ENCODE measurements at places on chromosomes 16 and 17.
A peak's percentile ranks its signal among the peaks of the same experiment; 100 is the strongest.

GRCh38 chr16:2811703-2812471 is 5.2 kb upstream of the PRSS21 start:
- DNase-seq: no peak

- peak; percentile 94 for DNase-seq
These were observed 4.3 kb downstream of the SDK2 start for GRCh38 chr17:73639932-73640331.

GRCh38 chr16:89705006-89705405 is 3.5 kb upstream of the SPATA2L start:
- no peak for DNase-seq

DNA sequence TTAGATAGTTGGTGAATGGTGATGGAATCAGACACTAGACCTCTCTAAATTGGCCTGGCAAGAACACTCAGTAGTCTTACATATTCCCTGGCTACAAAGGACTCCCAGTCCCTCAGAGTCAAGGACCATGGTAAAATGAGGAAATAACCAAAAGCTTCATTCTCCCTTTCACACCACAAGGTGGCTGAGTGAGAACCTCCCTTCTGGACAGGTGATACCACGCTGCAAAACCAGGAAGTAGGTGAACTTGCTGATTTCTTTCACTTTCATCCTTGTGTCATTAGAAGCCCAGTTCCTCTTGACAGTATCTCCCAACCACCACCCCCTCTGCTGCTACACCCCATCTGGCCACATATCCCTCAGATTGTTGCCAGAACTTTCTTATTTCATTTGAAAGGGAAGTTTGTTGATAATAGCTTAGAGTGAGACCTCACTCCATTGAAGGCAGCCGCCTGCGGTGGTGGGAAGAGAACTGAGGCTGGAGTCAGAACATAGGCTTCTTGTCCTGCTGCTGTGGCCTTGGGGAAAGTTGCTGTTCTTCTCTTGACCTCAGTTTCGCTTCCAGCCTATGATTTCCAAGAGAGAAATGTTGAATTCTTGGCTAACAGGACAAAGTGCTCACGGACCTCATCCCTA is 290.6 kb upstream of the CCL2 start:
- no peak for DNase-seq

GRCh38 chr16:79257953-79258490 is 342.5 kb downstream of the MAF start:
- no peak for DNase-seq

- peak; percentile 67 for DNase-seq
These were observed 230.0 kb downstream of the NTN1 start for GRCh38 chr17:9251273-9251672.

- no peak for DNase-seq
These were observed 76.9 kb downstream of the RAI1 start for GRCh38 chr17:17757956-17758845.

- peak; percentile 52 for DNase-seq
These were observed 27.3 kb downstream of the SLFN11 start for GRCh38 chr17:35345926-35346771.

DNA sequence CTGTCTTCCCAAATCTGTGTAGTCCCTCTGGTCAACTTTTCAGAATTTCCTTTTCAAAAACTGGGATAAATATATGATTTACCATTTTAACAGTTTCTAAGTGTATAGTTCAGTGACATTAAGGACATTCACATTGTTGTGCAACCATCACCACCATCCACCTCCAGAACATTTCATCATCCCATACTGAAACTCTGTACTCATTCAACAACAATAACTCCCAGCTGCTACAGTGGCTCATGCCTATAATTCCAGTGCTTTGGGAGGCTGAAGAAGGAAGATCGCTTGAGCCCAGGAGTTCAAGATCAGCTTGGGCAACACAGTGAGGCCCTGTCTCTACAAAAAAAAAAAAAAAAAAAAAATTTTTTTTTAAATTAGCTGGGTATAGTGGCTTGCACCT is 131.0 kb downstream of the AATF start:
- DNase-seq: no peak

DNA sequence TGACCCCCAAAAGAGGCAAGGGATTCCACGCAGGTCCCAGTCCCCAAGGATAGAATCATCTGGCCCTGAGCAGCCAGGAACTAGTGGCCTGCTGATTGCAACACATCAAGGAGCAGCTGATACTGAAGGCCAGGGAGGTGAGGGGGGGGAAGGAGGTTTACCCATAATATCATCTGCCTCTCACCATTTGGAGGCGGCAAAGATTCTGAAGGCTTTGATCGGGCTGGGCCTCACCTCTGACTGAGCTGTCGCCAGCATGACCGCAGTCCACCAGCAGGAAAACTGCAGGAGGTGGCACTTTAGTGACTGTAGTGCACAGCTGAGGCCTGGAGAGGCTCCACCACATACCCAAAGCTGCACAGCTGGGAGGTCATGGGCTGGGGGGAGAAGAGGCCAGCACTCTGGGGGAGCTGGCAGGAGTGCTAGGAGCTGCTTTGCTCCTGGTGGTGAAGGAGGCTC is 20.5 kb upstream of the ITGA3 start:
- DNase-seq: peak; percentile 62

DNA sequence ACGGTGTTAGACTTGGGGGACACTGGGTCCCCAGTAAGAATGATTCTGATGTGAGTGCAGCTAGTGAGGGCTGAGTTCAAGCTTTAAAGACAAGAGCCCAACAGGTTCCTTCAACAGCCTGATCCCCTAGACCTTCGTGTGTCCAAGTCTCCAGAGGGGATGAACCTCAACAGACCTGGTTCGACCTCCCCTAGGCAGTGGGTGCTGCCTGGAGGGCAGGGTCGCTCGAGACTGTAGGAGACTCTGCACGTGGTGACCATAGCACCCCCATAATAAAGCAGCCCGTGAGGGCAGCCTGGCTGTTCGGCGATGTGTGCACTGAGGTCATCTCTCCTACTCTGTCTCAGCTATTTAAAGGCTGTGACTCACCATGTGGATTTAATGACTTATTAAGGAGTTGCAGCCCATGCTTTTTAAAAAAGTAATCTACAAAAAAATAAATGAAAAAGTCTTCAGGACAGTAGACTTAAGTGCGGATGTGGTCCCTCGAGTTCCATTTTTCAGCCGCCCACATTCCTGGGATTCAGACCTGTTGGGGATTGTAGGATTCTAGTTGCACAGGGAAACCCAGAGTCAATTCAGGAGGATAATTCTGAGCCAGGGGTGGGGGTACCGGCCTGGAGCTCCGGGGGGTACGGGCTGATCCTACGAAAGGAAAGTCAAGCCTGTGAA is 23.4 kb upstream of the METRNL start:
- DNase-seq: no peak

DNA sequence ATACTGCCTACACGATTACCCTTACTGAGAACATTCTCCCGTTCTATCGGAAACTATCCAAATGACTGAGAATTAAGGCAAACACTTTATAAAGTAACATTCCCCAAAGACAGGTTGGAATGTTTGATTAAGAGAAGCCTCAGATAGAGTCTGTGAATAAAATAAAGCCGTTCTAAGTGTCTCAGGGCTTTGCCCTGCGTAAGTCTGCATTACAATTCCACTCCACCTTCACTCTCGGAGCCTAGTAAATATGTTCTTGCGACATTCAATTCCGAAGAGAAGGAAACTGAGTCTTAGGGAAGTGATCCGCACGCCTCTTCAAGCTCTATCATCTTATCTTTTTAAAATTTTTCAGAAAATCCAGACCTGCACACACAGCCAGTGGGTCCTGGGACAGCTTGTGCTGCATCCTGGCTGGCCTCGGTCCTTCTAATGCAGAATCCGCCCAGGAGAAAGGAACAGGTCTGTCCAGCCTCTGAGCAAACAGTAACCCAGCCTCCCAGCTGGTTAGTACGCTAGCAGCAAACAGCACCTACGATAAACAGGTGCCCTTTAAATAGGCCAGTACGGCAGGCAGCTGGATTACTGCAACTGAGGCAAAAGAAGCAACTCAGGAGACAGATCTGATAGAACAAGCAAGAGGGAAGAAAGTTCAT is 254.1 kb upstream of the IRX3 start:
- peak; percentile 16 for DNase-seq

DNA sequence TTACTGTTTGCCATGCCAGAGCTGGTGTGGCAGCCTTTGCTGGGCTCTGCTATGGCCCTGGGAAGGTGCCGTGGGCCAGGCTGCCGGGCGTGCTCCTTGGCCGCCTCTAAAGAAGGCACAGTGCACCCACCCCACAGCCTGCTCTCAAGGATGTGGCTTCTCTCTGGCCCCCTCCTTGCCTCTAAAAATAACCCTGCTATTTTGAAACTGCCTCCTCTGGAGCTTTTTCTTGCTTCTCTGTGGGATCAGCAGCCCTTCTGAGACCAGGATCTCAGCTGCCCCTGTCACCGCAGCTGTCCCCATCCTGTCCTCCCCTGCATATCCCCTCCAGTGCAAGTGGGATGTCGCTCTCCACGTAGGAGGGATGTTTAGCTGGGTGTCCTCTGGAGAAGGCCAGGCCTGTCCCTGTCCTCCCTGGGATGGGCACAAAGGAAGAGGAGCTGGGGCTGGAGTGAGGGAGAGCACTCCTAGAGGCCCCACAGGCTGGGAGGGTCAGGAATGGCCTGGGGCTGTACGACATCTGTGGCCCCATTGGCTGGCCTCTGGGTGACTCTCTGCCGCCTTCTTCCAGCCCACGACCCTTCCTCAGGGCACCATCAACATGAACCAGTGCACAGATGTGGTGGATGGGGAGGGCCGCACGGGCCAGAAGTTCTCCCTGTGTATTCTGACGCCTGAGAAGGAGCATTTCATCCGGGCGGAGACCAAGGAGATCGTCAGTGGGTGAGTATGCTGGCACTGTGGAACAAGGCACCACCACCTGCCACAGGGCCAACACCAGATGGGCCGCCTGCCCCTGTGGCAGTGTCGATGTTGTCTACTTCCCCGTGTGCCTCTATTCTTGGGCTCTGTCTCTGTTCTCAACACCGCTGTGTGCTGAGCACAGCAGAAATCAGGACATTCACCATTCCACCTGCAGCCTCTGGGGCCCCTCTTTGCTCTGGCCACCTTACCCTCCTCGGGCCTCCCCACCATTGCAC is 79.7 kb downstream of the PLD6 start:
- DNase-seq: no peak

- no peak for DNase-seq
These were observed 8.1 kb downstream of the TMEM204 start for GRCh38 chr16:1541293-1542165.

DNA sequence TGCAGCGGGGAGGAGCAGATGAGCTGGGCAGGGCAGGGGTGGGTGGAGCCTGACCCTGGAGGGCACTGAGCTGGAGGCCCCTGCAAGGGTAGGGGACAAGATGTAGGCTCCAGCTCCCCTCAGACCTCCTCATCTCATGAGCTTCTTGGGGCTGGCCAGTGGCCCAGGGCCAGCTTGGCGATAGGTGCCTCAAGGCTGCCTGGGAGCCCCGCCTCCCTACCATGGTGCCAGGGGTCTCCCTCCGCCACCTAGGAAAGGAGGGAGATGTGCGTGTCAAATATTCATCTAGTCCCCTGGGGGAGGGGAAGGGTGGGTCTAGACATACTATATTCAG is 3.9 kb downstream of the HIRIP3 start:
- DNase-seq: no peak

GRCh38 chr16:65876056-65876408 is 490.5 kb upstream of the CDH5 start:
- DNase-seq: peak; percentile 67

GRCh38 chr17:65065906-65066305 is 9.4 kb upstream of the GNA13 start:
- DNase-seq: no peak

DNA sequence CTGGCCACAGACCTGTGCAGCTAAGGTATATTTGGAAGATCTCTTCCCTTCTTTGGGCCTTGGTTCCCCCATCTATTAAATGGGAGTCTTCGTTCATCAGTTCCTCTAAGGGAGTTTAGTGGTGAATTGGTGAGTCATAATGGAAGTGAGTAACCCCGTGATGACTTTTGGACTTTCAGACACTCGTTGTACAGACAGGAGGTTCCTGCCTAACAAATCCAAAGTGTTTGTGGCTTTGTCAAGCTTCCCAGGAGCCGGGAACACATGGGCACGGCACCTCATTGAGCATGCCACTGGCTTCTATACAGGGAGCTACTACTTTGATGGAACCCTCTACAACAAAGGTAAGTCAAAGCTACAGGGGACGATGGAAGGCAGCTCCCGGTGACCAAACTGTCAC is 40.4 kb downstream of the WSCD1 start:
- no peak for DNase-seq

GRCh38 chr17:45747911-45748310 is 36.2 kb upstream of the CRHR1 start:
- no peak for DNase-seq

DNA sequence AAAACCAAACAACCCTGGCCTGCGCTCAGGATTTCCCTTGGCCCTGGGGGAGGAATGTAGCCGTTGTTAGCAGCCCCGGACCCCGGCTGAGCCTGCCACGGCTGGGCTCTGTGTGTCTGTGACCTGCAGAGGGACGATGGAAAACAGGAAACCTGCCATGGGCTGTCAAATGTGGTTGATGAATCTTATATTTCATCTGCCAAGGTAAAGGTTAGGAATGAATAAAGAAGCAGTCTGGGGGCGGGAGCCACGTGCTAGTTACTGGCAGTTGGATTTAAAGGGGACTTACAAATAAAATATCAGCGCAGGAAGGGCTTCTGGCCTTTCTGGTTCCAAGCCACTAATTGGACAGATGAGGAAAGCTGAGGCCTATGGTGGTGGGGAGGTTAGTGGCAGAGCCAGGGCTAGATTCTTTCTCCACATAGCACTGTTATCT is at the start of gene KRT23:
TSS of gene KRT23 (minus strand) at position 263 of the 436 bp plus-strand sequence. CDS start 1,043 bp downstream, outside the sequence.
- DNase-seq: peak; percentile 4

DNA sequence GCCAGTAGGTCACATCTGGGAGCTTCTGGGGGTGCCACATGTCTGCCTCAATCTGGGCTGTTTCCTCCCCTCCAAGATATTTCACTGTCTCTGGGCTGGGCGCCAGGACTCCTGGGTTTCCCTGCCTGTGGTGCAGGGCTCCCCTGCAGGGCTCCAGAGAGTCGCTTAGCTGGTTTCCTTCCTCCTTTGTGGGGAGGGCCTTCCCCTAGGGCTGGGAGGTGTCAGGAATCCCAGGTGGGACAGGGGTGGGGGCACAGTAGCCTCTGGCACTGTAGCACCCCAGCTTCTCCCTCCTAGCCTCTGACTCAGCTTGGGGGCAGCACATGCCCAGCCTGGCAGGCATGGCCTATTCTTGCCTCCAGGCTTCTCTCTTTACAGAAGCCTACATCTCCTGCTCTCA is 2.6 kb downstream of the RARA start:
- no peak for DNase-seq

DNA sequence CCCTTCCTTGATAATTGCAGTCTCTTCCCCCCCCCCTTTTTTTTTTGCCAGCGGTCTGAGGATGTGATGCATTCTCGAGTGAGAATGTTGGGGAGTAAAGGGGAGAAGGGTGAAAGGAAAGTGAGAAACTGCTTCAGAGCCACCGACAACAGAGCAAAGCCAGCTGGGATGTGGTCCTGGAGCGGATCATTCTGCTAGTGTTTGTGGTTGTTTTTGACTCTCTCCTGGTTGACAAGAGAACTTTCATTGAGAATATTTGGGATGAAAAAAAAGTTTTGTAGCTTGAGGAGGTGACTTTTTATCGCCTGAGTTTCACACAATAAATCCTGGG is 1.3 kb downstream of the NF1 start:
- DNase-seq: peak; percentile 40

DNA sequence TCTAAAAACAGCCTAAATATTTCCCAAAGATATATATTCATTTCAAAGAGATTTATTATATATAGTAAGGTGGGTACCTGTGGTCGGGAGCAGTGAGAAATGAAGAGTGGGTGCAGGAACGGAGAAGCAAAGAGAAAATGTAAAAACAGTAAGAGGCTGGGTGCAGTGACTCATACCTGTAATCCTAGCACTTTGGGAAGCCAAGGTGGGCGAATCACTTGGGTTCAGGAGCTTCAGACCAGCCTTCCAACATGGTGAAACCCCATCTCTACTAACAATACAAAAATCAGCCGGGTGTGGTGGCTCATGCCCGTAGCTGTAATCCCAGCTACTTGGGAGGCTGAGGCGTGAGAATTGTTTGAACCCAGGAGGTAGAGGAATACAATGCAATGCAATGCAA is 257.1 kb downstream of the BCAS3 start:
- DNase-seq: no peak
